HFF-Myc (cell line): ENCODE measurements at places on chromosomes 13 and 19.

DNA sequence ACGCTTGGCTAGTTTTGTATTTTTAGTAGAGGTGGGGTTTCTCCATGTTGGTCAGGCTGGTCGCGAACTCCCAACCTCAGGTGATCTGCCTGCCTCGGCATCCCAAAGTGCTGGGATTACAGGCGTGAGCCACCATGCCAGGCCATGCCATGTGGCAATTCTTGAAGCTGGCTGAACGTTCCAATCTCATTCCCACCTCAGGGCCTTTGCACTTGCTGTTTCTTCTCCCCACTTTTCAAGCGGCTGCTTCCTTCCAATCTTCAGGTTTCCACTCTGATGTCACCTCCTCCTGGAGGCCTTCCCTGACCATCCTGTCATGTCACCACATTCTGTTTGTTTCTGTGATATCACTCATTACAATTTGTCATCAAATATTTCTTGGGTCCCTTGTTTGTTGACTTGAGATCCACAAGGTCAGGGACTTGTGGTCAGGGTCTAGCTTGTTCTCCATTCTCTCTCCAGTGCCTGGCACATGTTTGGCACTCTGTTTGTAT is 4.2 kb downstream of the EPOR start:
- no peak for DNase-seq

DNA sequence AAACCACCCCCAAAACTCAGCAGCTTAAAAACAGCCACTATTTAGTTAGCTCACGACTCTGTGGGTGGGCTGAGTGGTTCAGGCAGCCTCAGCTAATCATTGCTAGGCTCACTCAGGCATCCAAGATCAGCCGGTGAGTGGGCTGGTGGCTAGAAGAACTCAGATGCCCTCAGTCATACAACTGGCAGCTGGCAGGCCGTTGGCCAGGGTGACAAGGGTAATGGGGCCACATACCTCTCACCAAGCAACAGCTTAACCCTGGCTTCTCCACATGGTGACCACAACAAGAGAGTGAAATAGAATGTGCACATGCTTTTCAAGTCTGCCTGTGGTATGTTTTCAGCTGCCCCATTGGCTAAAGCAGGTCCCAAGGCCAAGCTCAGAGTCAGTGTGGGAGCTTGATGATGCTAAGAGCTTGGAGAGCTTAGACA is 435.4 kb upstream of the TSHZ3 start:
- no peak for DNase-seq

- DNase-seq, result no peak
Observed at GRCh38 chr13:51805313-51805712, 1.4 kb upstream of the DHRS12 start.

- DNase-seq, result no peak
Observed at GRCh38 chr13:99199541-99200431, 868 bp upstream of the UBAC2 start.

DNA sequence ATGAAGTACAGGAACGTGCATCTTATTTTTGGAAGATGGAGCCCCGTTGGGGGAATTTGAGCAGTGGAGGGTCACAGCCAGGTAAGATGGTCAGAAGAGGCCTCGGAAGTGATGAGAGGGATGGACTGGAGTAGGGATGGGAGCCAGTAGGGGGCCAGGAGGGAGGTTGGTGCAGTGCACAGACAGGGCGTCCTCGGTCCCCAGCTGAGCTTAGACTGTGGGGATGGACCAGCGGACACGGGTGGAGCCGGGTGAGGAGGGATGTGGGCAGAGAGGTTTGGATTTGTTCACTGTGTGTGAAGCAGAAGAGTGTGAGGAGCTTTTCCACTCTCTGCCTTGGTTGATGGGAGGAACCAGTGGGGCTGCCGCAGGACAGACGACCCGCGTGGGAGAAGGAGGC is 10.6 kb downstream of the RPS9 start:
- no peak for DNase-seq

- DNase-seq, result no peak
Observed at GRCh38 chr13:79604752-79605151, 123.8 kb downstream of the NDFIP2 start.

- DNase-seq, result no peak
Observed at GRCh38 chr13:114050536-114051450, 76.9 kb upstream of the C13orf46 start.

DNA sequence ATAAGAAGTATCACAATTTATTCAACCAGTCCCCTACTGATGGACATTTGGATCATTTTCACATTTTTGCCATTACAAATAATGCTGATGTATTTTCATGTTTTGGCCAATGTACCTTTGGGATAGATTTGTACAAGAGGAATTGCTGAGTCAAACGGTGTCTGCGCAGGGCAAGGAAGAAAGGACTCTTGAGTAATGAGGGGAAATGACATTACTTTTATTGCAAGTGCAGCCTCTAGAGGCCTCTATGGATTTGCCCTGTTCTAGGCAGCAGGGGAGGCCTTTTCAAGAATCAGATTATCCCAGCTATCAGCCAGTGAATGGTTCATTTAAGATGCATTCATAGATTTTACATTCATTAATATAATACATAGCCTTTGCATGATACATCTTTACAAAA is 32.9 kb upstream of the GTF3A start:
- no peak for DNase-seq

GRCh38 chr13:23488442-23488841 is 54.9 kb upstream of the SACS start:
- DNase-seq, result peak; percentile 31

DNA sequence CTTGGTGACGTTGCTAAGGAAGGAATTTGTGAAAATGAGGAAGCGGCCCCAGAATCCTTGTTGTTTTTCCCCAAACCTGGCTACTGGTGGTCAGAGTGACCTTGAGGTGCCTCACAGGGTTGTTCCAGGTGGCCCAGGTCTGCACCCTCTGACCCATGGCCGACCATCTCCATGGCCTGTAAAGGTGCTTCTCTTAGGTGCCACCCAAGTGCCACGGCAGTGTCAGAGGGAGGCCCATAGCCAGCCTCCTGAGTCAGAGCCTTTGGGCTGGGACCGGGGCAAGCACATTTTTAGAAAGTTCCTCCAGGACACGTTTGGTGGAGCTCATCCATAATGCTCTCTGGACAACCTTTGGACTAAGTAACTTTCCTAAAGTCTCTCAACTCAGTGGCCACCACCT is 83.9 kb upstream of the IRS2 start:
- no peak for DNase-seq

- DNase-seq, result no peak
Observed at GRCh38 chr13:25248071-25248470, 39.2 kb downstream of the MTMR6 start.

DNA sequence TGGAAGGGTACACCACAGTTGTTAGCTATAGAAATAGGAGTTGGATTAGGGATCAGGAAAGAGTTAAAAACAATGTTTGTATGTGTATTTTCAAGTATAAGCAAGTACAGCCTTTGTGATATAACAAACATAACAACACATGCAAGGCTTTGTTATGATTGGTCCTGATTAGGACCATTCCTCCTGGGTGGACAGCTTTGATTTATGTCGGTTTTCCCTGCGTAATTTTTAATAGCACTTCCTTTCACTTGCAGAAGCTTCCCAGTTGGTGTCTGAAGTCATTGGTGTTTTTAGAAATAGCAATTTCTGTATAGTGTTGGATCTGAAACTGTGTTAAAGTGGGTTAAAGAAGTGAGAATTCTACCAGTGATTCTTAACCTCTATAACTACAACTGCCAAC is 10.0 kb downstream of the FNDC3A start:
- DNase-seq, result no peak
